G401 (cell line): ENCODE measurements at places on chromosomes 3 and 15.

DNA sequence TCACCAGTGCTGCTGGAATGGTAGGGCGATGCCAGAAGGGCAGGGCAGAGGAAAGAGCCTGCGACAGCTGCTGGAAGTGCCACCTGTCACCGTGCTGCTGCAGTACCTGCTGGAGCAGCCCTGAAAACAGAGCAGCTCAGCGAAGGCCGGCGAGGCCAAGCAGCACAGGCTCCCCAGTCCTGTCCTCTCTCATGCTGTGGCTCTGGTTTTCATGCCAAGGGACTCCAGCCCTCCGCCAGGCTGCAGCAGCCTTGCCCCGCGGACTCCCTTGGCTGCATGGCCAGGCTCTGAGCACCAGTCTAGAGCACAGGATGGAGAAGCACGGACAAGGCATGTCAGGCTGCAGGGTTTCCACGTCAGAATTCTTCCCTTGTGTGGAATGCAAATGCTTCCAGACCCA lies 43.9 kb downstream of the ADCY5 start:
- DNase-seq: peak; percentile 84

DNA sequence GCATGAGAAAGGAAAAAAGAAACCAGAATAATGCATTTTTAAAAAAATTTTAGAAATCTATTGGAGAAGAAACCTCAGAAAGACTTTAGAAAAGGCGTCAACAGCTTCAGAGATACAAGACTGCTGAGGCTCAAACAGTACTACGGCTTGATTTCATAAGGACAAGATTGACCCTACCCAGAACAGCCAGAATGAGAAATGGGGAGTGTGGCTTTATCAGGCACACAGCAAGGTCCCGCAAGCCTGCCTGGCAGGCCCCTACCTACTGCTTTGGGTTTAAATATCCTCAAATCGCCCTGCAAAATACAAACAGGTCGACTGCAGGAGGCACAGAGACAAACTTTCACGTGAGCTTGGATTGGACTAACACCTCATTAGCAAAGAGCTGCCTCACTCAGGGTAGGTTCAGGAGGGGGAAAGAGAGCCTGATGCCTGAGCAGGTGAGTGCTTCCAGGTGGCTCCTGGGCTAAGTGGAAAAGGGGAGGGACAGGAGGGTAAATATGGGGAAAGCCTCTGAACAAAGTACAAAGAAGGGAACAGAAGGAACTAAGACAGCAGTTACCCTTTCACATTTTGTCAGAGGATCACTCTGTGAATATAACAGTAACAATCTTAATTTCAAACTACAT lies 87.5 kb downstream of the RORA start:
- DNase-seq: no peak

GRCh38 chr15:79204886-79205675 lies 77.4 kb upstream of the ANKRD34C start:
- no peak for DNase-seq

DNA sequence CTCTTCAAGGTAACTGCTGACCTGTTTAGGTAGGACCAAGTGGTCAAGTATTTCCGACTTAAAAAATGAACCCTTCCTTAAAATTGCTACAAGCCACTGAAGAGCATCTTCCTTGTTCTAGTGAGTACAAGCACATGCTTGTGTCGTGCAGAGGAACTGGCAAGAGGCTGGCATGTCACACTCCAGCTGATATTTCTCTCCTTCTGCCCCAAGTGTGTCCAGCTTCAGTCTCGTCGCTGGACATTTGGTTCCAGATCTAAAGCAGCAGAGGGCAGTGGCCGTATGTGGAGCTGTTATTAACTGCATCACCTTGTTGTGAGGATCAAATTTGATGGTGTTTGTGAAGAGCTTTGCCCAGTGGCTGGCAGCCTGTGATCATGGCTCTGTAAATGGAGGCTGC lies 10.0 kb downstream of the RBP2 start:
- no peak for DNase-seq

DNA sequence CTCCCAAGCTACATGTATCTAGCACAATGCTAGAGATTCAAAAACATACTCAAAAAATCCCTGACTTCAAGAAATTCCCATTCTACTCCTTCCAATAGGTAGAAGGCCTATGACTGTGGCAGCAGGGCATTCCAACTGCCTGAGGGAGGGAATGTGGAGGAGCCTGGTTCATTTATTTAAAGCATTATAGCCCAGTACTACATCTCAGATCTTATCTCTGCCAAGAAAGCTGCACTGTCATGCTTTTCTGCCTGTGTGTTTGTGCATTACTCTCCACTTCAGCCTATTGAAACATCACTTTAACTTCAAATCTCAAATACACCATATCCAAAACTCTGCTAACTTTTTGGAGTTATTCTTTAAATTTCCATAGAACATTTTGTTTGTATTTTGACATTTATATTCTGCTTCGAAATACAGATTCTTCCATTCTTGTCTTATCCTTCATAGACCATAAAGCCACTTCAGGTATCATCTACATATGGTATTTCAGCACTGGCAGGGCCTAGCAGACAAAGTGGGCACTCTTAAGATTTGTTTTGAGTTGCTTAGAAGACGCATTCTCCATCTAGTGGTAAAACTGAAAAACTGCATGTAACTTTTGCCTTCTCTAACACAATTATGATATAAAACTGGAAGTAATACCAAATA lies 59.1 kb upstream of the NEDD4 start:
- DNase-seq: peak; percentile 52

DNA sequence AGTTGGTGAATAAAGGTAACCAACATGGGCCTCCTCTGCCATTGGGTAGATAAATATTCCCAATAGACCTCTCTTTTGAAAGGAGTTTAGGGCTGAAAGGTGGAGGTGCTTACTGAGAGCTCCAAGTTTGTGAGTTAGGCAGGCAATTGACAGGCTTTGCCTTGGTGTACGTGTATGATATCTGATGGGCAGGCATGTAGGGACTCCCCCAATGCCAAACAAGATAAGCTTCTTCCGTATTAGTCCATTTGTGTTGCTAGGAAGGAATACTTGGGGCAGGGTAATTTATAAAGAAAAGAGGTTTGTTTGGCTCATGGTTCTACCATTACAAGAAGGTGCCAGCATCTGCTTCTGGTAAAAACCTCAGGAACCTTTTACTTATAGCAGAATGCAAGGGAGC lies 160.7 kb upstream of the EIF1B start:
- DNase-seq: no peak

- DNase-seq: peak; percentile 25
Measured at GRCh38 chr3:182364323-182364722, 429.0 kb upstream of the ATP11B start.

DNA sequence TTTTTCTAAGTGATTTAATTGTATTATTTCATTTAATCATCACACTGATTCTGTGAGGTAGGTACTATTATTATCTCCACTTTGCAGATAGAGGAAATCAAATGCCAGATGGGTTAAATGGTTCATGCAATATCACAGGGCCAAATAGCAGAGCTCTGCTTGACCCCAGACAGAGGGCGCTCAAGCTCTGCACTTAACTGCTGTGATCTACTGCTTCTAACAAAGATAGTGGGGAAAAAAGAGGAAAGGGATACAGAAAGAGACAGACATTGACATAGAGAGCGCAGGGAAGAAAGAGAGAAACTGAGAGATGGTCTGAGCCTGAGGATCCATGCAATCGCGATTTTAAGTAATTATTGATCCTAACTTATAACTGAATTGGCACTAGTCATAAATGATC lies 279.1 kb upstream of the THRB start:
- peak; percentile 40 for DNase-seq

GRCh38 chr3:101944308-101944707 lies 95.0 kb downstream of the NFKBIZ start:
- DNase-seq: no peak

DNA sequence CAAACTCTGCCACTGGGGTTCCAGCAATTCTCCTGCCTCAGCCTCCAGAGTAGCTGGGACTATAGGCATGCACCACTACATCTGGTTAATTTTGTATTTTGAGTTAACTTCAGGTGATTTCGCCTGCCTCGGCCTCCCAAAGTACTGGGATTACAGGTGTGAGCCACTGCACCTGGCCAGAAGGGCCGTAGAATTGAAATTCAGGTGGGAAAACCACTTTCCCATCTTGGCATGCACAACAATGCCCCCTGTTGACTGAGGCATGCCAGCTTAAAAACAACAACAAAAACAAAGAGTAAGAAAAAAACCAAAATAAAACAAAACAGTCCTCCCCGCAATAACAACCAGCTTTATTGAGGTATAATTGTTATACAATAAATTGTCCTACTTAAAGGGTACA lies 32.6 kb upstream of the RAB11A start:
- no peak for DNase-seq

- no peak for DNase-seq
Measured at GRCh38 chr15:29226436-29227208, 43.0 kb downstream of the NSMCE3 start.

- no peak for DNase-seq
Measured at GRCh38 chr3:10198761-10199649, 34.3 kb downstream of the IRAK2 start.

DNA sequence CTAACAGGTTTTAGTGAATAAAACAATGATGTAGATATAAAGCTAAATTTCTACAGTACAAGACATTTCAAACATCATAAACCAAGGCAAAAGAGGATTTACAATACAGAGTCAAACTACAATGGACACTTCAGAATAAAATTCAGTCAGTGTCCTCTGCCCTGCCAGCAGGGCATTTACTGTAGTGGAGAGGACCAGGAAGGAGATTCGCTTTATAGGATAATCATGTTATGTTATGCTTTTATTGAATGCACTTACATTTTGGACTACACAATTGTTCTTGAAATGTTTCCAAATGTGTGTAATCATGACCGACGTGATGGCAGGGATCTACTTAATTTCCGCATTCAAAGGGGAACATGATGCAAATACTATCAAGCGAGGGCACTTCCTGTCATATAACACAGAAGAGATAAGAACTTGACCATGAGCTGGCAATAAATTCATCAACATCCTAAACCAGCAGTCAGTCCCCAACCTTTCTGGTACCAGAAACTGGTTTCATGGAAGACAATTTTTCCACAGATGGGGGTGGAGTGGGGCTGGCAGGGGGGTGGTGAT lies 925.6 kb downstream of the FHIT start:
- no peak for DNase-seq

- DNase-seq: no peak
Measured at GRCh38 chr15:47553947-47554346, 163.4 kb upstream of the SEMA6D start.

GRCh38 chr3:119206611-119207511 lies 33.5 kb downstream of the UPK1B start:
- no peak for DNase-seq

GRCh38 chr15:32861761-32862160 lies 144.0 kb downstream of the GREM1 start:
- peak; percentile 10 for DNase-seq

GRCh38 chr15:80456517-80457492 lies 52.6 kb downstream of the ARNT2 start:
- DNase-seq: no peak

- peak; percentile 28 for DNase-seq
Measured at GRCh38 chr3:21879184-21879886, 128.3 kb upstream of the ZNF385D start.

DNA sequence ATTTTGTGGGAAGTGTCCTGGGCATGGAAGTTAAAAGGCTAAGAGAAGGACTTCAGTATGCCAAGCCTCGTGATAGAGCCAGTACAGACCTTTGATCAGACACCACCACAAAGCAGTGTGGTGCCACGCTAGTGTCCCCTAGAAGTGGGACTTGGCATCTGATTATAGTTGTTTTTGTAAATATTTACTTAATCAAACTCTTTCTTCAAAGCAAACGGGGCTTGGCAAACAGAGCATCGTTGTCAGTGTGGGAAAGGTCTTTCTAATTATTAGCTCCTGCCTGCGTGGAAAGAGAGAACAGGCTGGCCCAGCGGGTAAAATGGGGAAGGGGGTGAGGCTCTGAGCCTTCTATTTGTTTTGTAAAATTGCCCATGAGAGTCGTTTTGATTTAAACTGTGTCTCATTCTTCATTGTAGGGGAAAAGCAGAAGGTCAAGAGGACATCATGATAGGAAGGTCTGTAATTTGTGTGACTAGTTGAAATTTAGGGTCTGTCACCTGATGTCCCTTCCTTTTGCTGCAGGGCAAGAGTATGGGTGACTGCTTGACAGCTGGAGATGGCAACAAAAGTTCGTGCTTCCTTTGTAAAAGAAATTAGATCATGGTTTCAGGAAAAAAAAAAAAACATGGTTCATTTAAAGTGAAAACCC lies 105.0 kb downstream of the IQCH start:
- DNase-seq: no peak

DNA sequence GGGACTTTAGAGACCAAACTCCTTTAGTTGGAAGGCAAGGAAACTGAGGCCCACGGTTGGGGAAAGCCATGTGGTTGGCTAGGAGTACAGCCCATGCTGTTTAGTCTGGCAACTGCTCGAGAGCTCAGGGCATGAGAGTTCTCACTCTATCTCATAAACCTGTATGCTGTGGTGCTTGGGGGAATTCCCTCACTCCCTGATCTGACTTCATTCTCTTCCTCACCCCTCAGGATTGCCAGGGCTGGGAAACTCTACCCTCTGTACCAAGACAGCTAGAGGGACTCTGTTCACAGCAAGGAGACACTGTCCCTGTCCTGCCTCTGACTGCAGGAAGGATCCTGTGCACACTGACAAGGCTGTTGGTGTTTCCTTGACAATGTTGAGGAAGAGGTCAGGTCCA lies 230.2 kb downstream of the ZNF621 start:
- peak; percentile 57 for DNase-seq

- DNase-seq: no peak
Measured at GRCh38 chr15:100949691-100950090, 30.5 kb downstream of the LRRK1 start.

GRCh38 chr15:37058316-37058985 lies 41.9 kb downstream of the MEIS2 start:
- DNase-seq: no peak

GRCh38 chr3:149131589-149131988 lies 2.2 kb downstream of the HPS3 start:
- peak; percentile 19 for DNase-seq

DNA sequence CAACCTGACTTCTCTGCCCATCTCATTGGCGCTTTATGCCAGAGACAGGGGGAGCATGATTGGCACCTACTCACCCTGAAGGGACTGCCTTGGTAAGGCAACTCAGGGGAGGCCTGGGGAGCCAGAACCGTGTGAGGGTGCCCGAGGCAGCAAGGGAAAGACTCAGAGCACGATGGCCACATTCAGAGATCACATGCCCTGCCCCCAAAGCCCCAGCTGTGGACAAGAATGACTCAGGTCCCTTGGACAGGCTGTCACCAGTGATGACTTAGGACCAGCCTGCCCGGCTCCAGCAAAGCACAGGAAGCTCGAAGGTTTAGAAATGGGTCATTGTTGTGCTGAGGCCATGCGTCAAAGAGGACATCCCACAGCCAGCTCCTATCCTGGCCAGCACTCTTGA lies 49.1 kb upstream of the LIMD1 start:
- peak; percentile 11 for DNase-seq

DNA sequence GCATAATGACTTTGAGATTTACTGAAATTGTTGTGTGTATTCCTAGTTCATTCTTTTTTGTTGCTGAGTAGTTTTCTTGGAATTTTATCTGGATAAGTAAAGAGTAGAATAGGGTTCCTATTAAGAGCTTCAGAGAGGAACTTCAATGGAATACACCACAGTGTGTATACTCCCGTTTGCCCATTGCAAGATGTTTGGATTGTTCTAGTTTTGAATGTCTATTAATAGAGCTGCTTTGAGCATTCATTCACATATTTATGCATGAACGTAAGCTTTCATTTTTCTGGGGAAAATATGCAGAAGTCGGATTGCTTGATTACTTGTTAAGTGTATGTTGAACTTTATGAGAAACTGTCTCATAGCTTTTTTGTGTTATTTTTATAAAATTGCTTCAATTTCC lies 580.5 kb downstream of the OTOL1 start:
- no peak for DNase-seq
